Heart left ventricle (tissue), 16 donors: ENCODE measurements at places on chromosomes 1 and 21.

DNA sequence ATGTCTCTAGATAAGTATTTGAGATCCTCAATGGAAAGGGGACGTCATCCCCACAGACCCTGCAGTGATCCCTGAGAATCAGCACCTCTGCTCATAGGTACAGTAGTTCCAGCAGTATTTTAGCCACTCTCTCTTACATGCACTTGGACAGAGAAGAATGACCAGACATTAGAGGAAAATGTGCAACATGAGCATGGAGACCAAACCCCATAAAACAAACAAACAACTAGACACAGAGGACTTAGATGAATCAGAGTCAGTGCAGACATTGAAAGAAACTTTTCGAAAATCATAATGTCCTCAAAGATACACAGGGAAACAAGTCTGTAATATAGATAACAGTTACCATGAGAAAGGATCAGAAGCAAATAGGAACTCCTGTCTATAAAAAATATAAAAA, 108.2 kb downstream of the LYPLAL1 start:
- no peak for DNase-seq

DNA sequence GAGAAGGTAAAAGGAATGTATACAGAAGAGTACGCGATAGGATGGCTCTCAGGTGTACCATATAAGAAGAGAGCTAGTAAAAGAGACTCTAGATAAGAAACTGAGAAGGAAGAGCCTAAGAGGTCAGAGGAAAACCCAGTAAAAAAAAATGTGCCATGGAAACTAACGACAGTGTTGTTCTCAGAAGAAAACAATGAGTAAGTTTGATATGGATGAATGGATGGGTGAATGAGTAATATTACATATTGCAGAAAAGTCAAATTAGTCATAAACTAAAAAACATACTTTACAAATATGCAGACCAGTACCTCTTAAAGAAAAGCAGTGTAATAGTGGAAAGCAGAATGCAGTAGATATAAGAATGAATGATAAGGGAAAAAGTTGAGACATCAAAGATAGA, 316.2 kb downstream of the HMCN1 start:
- no peak for DNase-seq

DNA sequence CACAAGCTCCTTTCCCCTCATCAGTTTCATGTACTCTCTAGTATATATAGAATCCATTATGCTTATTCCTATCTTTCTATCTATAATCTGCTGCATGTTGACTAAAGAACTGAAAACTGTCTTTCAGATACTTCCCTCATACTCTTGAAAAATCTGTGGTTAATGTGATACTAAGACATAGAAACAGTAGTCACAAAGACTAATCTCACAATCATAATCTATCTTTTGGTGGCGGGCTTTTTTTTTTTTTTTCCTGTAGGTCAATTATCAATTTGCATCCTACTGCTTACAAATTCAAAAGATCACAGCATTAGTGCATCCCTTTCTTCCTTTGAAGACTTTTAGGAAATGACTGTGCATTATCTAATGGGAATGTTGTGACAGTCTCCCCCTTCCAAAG, 4.7 kb downstream of the UBR4 start:
- DNase-seq, result no peak

GRCh38 chr1:71223641-71224340, 143.0 kb upstream of the ZRANB2 start:
- no peak for DNase-seq

GRCh38 chr1:220880726-220881506, 1.7 kb downstream of the HLX start:
- peak; percentile 86 for DNase-seq
